ENCODE measurements at places on chromosomes 3 and 15.

GRCh38 chr3:35773417-35773816 lies 134.1 kb downstream of the ARPP21 start:
- DNase-seq: no peak

DNA sequence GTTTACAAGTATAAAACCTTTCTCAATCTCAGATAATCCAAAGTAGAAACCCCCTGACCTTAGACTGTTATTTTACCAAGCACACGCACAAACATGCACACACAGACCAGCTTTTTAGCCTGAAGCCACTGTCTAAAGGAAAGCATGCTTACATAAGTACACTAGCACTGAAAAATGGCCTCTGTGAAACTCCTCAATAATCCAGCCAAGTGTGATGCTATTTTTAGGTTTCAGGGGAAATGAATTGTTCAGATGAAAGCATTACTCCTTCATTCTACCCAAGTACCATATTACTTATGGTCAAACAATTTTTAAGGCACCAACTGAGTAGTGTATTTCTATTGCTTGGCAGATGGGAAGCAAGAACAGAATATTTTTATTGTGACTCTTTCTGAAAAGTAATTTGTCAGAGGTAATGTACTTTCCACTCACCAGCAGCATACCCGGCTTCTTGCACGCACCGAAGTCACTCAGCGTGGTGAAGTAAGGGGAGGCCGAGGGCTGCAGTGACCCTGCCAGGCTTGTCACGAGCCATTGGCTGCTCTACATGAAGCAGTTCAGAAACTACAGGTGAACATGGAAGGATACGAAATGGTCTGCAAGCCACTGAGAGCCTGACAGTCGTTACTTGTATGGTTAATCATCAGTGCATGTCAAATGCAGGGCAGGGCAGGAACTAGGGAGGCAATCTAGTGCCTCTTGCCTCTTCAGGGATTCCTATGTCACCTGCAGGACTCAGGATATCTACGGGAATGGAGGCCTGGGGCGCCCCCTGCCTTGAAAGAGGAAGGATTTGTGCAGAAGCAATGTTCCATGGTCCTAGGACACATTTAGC lies 106.7 kb downstream of the GABRB3 start:
- no peak for DNase-seq

GRCh38 chr3:56790016-56790821 lies 11.5 kb downstream of the ARHGEF3 start:
- DNase-seq: peak; percentile 70

- DNase-seq: no peak
Measured at GRCh38 chr15:29699791-29700190, 122.5 kb downstream of the TJP1 start.

- no peak for DNase-seq
Measured at GRCh38 chr15:64092075-64092820, 1.4 kb downstream of the CIAO2A start.

GRCh38 chr3:113498221-113499005 lies 16.5 kb downstream of the SPICE1 start:
- DNase-seq: no peak

DNA sequence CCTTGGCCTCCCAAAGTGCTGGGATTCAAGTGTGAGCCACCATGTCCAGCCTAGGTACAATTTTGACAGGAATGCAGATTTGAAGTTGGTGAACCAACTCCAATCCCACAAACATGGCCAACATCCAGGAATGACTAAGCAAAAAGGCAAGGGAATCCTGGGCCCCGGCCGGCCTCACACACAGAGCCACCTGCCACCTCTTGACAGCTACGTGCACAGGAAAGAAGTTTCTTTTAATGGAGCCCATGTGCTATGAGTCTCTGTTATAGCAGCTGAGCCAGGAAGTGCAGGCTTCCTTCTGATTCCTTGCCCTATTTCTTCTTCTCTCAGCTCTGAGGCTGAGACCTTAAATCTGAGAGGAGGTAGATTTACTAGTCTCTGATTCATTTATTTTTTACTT lies 8.8 kb downstream of the TMEM40 start:
- DNase-seq: no peak

GRCh38 chr3:110384601-110385000 lies 687.0 kb upstream of the NECTIN3 start:
- DNase-seq: no peak

- peak; percentile 67 for DNase-seq
Measured at GRCh38 chr3:4290272-4290893, 12.8 kb upstream of the SETMAR start.

DNA sequence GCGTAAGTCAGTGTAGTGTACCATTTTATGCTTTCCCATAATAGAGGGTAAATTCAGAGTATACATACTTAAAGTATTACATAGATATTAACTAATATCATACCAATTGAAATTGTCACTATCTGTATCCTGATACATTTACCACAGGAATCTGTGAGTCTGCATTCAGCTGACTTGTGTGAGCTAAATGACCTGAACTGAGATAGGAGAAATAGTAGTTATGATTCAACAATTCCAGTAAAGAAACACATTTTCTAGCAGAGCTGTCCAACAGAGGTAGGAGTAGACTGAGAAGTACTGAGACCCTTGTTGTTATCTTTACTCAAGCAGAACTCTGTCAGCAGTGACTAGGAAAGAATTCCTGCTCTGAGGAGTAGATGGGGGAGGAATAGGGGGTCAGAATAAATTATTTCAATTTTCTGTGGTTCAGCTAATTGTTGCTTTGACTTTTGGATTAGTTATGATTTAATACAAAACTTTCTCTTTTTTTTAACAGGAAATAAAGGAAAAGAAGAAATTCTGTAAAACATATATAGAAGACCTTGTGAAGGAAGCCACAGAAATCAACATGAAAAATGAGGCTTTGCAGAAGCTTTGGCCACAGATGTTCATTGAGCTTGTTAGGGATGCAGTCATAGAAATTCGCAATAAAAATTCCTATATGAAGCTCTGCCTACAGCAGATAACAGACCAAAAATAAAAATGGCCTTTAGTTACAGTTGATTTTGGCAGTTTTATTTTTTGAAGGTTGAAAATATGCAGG lies 66.2 kb upstream of the THSD4 start:
- DNase-seq: no peak

DNA sequence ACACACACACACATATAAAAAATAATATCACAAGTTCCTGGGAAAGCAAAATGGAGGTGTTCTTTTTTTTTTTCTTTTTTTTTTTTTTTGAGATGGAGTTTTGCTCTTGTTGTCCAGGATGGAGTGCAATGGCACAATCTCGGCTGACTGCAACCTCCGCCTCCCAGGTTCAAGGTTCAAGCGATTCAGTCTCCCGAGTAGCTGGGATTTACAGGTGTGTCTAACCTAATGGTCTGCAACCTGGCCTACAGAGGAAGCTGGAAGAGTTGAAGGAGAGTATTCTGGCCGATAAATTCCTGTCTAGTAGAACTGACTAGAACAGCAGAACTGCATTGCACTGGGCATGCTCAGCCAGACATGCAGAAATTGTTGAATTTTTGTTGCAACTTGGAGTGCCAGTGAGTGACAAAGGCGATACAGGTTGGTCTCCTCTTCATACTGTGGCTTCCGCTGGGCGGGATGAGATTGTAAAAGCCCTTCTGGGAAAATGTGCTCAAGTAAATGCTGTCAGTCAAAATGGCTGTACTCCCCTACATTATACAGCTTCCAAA lies 22.4 kb upstream of the EIF4A2 start:
- DNase-seq: no peak

DNA sequence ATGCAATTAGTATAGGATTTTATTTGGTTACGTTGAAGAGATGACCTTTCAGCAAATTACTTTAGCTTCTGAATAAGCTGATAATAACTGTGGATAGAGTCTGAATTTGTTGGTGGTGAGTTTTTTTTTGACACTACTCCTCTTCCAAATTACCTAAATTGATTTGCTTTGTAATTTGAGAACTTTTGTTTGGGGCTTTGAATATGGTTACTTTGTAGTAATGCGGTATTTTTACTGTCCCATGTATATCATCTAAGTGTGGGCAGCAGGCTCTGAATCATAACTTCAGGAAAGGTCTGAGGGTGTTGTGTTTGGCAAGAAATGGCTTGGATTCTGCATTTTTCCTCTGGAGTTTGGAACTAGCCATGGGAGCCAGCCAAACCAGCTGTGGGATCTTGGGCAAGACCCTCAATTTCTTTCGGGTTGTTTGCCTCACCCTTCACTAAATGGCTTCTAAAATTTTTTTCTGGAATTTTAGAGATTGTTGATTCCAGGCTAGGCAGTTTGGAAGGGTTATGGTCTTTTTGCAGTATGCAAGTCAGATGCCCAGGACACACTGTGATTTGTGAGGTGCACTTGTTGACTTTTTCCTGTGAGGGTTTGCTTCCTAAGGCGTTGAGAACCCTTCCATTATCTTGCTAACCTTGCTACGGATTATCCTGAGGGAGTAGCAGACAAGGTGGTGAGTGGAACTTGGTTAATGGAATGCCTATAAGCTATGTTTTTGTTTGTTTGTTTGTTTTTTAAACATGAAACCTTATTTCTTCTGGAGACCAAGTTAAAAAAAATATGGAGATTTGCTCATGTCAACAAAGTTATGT lies 10.4 kb downstream of the PTPRG start:
- DNase-seq: no peak

DNA sequence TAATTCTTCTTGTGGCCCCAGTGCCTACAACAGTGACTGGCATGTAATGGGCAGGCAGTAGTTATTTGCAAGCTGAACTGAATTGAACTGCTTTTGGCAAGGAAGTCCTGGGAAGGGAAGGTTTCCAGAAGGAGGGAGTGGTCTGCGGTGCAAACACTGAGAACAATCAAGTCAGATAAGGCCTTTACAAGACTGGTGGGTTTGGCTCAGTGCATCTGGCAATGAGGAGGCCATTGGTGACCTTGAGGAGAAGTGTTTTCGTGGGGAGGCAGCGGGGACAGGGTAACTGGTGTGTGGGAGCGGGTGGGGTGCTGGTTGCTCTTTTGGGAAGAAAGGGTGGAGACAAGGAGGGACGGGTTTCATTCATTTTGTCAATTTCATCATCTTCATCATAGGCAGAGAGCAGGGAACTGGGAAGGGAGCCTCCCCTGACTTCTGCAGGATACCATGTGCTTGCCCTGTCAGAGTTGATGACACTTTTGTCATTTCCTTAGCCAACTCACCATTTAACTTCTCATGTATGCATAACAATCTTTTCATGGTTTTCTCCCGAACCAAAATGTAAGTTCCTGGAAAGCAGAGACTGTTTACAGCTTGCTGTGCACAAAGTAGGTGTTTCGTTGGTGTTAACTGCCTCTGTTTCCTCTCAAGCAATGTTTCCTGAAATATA lies 8.4 kb upstream of the EHD4 start:
- DNase-seq: no peak

DNA sequence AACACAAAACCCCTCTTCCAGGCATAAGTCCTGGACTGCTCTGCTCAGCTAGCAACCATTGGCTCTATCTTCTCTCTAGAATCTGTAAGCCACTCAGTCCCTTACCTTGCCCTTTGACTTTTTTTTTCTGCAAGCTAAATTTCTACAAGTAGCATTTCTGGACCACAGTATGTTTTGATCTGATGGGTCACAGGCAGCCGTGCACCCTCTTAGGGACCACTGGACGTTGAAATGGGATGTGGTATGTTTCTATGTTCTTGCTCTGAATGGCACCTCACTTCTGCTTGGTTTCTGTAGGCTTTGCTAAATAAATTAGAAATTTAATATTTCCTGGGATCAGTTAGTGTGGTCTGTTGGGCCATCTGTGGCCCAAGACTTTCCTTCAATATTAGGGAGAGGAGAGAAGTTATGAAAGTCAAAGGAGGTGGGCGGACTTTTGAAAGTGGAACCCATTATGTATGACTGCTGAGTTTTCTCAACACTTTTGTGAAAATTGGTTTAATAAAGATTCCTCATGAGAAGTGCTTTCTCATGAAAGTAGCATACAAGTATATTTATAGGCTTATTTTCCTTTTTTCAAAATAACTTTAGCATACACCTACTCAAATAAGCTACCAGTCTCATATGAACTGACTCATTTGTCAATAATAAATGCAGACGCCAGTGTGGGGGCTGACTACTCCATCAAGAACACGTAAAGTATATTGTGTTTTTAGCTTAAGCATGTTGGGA lies 18.4 kb upstream of the TIPARP start:
- DNase-seq: no peak

GRCh38 chr3:132405188-132405587 lies 12.1 kb upstream of the DNAJC13 start:
- no peak for DNase-seq

DNA sequence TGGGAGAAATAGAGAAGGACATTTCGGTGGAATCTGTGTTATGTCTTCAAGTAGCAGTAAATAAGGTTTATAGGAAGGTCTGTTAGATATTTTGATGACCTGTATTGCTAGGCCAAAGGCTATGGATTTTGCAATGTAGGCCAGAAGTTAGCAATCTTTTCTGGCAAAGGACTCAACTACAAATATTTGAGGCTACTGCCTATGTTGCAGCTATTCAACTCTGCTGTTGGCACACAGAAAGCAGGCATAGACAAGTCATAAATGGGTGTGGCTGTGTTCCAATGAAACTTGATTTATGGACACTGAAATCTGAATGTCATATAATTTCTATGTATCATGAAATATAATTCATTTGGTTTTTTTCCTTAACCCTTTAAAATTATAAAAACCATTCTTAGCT lies 438.7 kb upstream of the C2CD4B start:
- no peak for DNase-seq

- DNase-seq: no peak
Measured at GRCh38 chr3:39781632-39782031, 27.8 kb upstream of the MYRIP start.

GRCh38 chr3:28218071-28218916 lies 23.1 kb upstream of the CMC1 start:
- no peak for DNase-seq

- peak; percentile 16 for DNase-seq
Measured at GRCh38 chr3:170076715-170077238, 39.0 kb downstream of the GPR160 start.

- DNase-seq: no peak
Measured at GRCh38 chr15:61137105-61137792, 91.9 kb downstream of the RORA start.

DNA sequence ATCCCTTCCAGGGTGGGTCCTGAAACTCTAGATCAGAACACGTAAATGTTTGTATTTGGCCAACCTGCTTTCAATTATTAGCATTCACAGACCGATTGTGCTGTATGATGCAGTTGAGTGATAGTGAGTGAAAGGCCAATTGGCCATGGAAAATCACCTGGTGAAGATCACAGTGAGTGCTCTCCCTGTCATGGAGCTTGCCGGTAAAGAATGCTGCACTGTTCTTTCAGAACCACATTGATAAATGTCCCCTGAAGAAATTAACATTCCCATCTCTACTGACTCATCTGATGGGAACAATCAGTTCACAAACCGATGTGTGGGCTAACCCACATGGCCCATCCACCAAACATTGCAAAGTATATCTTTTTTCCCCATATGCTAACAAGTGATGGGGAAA lies 324.8 kb upstream of the TBL1XR1 start:
- DNase-seq: no peak

DNA sequence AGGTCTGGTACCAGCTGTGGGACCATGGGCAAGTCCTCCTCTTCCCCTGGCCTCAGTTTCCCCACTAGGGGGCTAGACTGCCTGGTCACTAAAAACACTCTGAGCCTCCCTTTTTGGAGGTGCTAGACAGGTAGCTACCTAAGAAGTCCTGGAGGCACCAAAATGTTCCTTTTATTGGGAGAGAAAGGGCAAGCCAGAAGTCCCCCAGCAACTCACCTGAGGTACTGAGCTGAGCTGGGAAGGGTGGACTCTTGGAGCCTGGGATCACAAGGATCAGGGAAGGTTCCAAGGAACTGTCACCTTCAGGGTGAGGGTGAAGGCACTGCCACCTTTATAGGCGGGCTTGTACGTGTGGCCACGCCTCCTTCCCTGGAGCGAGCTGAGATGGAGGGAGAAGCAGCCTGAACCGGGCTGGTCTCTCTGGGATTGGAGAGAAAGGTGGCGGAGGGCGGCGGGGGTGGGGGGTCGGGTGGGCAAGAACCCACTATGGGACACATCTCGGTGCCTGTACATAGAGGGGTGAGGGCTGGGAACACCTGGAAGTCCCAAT lies at the start of gene CYP1A1:
TSS of gene CYP1A1 (minus strand) at position 304 of the 550 bp plus-strand sequence. CDS start 2,431 bp downstream, outside the sequence.
- peak; percentile 15 for DNase-seq
